Activated CD4-positive, alpha-beta T cell treated with anti-CD3 and anti-CD28 coated beads, Interleukin-2, Interleukin-6, amounts not matched to agents 100 ng/mL and 50 ng/mL, durations not matched to agents 16 hours and 8 hours (primary cell): ENCODE measurements at places on chromosomes 2 and 18.
A peak's percentile ranks its signal among the peaks of the same experiment; 100 is the strongest.

- no peak for DNase-seq
These were observed 9.7 kb upstream of the NT5DC4 start for GRCh38 chr2:112710956-112711750.

- peak; percentile 14 for DNase-seq
These were observed 95.6 kb downstream of the GALNT3 start for GRCh38 chr2:165698444-165698884.

GRCh38 chr18:39951142-39951720 lies 2003.8 kb upstream of the PIK3C3 start:
- DNase-seq = no peak

DNA sequence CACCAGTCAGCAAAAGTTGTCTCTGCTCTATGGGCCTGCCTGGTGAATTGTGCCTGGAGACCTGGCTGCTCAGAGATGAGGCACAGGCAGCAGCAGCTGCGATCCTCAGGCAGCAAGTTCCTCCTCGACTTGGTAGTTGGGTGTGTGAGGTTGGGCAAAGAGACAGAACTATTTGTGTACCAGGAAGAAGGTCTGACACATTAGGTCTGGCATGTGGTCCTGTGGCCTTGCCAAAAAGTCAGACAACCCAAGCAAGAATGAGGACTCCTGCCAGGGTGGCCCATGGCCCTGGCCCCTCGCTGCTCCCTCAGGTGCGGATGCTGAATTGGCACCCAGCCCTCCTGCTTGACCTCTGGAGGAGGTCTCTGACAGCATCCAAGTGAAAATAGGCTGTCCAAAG lies 192.7 kb downstream of the DYSF start:
- DNase-seq = no peak

DNA sequence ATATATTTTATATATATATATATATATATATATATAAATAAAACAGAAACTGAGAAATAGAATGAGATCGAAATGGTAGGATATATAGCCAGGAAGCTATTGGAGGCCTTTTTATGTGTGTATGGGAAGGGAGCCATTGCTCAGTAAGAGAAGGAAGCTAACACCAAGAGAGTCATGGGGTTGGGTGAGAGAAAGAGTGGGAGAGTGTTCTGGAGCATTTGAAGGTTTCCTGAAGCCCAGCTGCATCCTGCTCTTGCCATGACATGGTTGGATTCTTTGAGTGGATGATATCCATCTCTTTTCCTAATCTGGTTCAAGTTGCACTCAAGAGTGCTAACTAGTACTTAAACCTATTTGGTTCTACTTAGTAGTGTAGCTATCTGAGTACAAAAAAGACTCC lies 282.3 kb downstream of the DYSF start:
- DNase-seq = no peak

DNA sequence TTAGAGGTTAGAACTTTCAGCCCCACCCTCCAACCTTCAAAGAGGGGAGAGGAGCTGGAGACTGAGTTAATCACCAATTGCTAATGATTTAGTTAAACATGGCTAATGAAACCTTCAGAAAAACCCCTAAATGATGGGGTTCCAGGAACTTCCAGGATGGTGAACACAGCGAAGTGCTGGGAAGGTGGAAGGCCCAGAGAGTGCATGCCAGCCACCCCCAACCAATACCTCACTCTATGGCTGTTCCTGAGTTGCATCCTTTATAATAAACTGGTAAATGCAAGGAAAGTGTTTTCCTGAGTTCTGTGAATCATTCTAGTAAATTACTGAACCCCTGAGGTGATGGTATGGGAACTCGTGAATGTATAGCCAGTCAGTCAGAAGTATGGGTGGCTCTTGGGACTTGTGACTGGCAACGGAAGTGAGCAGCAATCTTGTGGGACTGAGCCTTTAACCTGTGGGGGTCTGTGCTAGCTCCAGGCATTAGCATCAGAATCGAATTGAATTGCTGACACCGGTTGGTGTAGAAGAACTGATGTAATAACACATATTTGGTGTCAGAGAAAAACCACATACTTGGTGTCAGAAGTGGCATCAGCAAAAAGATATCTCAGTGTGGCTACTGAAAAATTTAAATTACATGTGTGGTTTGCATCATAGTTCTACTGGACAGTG lies 37.4 kb downstream of the NPHP1 start:
- no peak for DNase-seq

DNA sequence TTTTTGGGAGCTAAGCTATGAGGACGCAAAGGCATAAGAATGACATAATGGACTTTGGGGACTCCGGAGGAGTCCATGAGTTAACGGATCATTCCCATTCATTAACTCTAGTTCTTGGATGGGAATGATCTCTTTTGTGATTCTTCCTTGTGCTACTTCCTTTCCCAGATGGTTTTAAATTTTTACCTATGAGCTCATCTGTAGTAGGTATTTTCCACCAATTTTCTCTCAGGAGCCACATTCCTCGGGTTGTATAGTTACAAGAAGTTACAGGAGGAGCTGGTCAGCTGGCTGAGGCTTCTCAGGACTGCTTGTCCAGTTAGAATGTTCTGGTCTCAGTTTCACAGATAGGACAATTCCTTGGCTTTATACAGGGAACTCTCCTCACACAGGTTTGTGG lies 42.9 kb upstream of the LPIN2 start:
- DNase-seq = no peak

- no peak for DNase-seq
These were observed 107.3 kb downstream of the PLCL1 start for GRCh38 chr2:197911667-197912066.

- DNase-seq = no peak
These were observed 38.5 kb downstream of the THAP4 start for GRCh38 chr2:241598487-241598886.

GRCh38 chr2:115161081-115161770 lies 718.8 kb downstream of the DPP10 start:
- DNase-seq = no peak

DNA sequence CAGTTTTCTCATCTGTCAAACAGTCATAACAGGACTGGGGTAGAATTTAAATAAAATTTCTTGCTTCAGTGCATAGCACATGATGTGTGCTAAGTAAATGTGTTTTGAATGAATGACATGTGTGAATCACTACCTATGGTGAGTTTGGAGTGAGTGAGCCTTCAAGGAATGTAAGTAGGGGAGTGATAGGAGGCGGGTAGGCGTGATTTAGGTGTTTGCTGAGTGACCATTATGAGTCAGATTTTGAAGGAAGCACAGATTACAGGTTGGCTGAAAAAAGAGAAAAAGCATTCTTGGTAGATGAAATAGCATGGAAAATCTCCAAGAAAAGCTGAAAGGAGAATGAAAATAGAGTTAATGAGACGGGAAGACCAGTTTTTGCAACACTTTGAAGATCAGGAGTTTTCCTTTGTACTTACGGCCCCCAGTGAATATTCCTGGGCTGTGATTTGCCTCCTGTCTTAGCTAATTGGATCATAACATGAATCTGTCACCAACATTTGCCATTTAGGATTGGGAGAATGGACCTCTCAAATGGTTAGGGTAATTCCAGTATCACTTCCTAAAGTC lies 136.9 kb upstream of the GATA6 start:
- no peak for DNase-seq

DNA sequence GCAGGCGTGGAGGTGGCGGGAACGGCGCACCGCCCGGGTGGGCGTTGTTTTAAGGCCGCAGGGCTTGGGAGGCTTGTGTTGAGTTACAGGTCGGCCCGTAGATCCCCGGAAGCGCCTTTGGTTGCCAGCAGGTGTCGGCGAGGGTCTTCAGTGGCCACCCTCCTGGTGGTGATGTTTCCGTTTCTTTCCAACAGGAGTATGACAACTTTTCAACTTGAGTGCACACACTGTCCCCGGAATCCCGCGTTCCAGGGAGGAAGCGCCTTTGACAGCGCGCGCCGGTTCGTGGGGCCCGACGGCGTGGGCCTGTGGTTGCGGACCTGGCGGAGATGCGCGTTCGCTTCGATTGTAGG lies 1.0 kb upstream of the HDAC4 start:
- DNase-seq = no peak
